ENCODE measurements at places on chromosomes 12 and 14. TPM values are rescaled to one million over a fixed set of nuclear protein-coding genes. Genes with fewer than 3 reads are reported as not detected.

Gene CEP170B
- polyA plus RNA-seq, result 33.9 TPM

Gene SYNDIG1L
- 0.21 TPM for polyA plus RNA-seq

Gene TAS2R9
- not detected for polyA plus RNA-seq

Gene CLEC1B
- 1.2 TPM for polyA plus RNA-seq

Gene GAS2L3
- polyA plus RNA-seq, result 10.4 TPM

Gene ACVRL1
- 9.9 TPM for polyA plus RNA-seq

Gene ALKBH1
- 17.9 TPM for polyA plus RNA-seq

Gene EXOC3L4
- polyA plus RNA-seq, result 2.4 TPM

Gene RNASE1
- polyA plus RNA-seq, result 1,880 TPM

Gene NPC2
- polyA plus RNA-seq, result 291 TPM

Gene SMAGP
- polyA plus RNA-seq, result 16.0 TPM

- peak; percentile 48 for DNase-seq
Observed at GRCh38 chr14:63174760-63175191, 29.5 kb upstream of the RHOJ start.

GRCh38 chr14:92425101-92425500 is 88.5 kb upstream of the RIN3 start:
- DNase-seq, result no peak

GRCh38 chr14:91387169-91387835 is 30.3 kb downstream of the CCDC88C start:
- DNase-seq, result no peak

DNA sequence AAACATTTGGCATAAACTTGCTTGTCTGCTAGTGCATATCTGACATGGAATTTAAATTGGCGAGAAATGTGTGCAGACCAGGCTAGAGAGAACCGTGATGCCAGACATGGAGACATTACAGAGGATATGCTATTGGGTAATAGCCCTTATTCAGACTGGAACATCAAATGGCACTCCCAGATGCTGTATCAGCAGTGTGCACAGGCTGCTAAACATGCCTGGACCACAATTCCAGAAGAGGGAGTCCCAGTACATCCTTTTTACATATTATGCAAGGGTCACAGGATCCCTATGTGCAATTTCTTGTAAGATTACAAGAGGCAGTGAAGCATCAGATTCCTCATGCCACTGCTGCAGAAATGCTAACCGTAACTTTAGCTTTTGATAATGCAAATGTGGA is 354.5 kb upstream of the FOXG1 start:
- no peak for DNase-seq

DNA sequence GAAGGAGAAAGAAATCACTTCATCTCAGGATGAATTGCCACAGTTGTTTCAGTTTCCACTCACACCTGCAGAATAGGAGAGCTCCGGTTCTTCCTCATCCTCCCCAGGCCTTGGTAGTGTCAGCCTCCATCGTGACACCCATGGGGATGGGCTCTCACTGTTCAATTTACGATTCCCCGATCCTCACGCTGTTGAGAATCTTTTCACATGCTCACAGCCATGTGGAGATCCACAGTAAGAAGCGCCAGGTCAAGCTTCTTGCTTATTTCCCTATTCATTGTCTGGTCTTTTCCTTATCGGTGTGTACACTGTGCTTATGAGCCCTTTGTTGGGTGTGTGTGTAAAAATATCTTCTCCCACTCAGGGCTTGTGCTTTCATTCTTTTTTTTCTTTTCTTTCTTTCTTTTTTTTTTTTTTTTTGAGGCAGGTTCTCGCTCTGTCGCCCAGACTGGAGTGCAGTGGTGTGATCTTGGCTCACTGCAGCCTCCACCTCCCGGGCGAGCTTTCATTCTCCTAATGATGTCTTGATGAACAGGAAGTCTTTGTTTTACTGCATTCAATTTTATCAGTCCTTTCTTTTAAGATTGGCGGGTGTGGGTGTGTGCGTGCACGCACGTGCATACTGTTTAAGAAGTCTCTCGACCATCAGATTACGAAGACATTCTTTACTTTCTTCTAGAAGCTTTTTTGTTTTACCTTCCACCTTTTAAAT is 21.5 kb downstream of the RIN3 start:
- DNase-seq, result peak; percentile 87

- DNase-seq, result peak; percentile 91
Observed at GRCh38 chr12:14260011-14260993, 105.2 kb upstream of the ATF7IP start.

DNA sequence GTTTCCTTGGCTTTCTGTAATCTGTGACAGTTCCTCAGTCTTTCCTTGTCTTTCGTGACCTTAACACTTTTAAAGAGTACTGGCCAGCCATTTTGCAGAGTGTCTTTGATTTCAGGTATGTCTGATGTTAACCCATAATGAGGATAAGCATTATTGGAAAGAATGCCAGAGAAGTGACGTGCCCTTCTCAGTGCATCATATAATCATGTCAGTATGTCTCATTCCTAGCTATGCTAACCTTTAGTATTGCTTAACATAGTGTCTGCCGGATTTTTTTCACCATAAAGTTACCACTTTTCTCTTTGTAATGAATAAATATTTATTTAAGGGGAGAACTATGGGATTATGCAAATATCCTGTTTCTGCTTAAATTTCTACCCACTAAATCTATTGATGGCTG is 28.5 kb downstream of the RERG start:
- DNase-seq, result no peak

DNA sequence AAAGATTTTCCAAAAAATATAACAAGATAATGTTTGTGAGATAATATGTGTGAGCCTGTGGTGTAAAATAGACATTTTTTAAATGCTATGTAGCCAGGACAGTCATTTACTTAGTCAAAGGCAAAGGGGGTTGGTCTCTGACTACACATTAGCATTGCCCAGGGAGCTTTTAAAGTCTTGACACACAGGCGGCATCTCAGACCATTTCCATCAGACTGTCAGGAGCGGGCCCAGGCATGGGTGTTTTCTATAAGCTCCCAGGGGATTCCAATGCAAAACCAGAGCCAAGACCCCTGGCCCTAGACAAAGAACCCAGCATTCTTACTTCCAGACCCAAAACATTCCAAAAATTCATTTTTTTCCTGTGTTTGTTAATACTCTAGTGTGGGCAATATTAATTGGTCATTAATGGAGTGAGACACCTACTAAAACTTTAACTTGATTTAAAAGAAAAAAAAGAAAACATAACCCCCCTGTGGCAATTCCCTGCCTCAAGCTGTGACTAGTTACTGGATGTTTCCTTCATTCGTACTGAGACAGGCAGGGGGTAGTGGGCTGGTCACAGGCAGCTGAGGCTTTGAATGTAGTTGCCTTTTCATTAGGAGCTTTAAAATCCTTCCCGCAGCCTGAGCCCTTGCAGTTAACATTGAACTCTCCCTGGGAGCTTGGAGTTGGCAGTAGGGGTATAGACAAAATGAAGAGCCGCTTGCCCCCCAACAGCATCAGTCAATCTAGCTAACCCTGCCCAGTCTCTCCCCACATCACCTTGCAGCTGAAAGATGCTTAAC is 103.7 kb downstream of the CMKLR1 start:
- no peak for DNase-seq

- DNase-seq, result peak; percentile 58
Observed at GRCh38 chr14:69574263-69574953, at the start of gene CCDC177. CCDC177 (minus strand) TSS chr14:69574871; CDS start chr14:69573622, 1,249 bp downstream.

- no peak for DNase-seq
Observed at GRCh38 chr14:71942904-71943694, 10.9 kb downstream of the RGS6 start.

GRCh38 chr14:53044486-53044885 is 93.6 kb upstream of the FERMT2 start:
- no peak for DNase-seq

All from testis (tissue), 5 donors.